ENCODE measurements at places on chromosomes 7 and 10. TPM values are rescaled to one million over a fixed set of nuclear protein-coding genes. Genes with fewer than 3 reads are reported as not detected.

Gene PIP
- total RNA-seq: not detected

Gene CALML3
- not detected for total RNA-seq

Gene TMEM225B
- 0.49 TPM for total RNA-seq

Gene FAM13C
- 15.2 TPM for total RNA-seq

Gene STOX1
- 6.4 TPM for total RNA-seq

Gene ZNF467
- total RNA-seq: 1.2 TPM

Gene ELFN1
- 5.4 TPM for total RNA-seq

All from temporal lobe (tissue), 4 donors.